Fibroblast of pulmonary artery (primary cell): ENCODE measurements at places on chromosomes 12 and 14.

GRCh38 chr12:26122061-26122680 is 2.7 kb downstream of the BHLHE41 start:
- peak; percentile 33 for DNase-seq

DNA sequence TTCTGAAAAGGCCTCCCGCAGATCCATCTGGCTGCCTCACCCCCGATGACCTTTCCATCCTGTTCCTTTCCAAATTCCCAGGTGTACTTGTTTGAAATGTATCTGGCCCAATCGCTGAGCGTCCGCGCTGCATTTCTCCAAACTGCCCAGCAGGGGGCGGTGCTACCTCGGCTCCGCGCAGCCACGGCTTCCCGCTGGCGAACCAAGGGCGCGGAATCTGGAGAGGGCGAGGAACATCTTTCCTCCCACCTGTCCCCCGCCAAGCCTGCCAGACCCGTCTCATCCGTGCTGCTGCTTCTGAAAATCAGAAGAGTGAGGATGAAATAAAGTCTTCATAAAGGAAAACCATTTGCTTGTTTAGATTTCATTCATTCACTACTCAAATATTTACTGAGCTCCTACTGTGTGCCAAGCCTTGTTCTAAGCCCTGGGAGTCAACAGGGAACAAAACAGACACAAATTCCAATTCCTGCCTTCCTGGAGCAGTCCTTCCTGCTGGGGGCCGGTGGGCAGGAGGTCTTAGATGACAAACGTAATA is 16.8 kb upstream of the MYL2 start:
- peak; percentile 53 for DNase-seq

- DNase-seq: no peak
These were observed 22.7 kb upstream of the DHRS2 start for GRCh38 chr14:23613242-23614070.

DNA sequence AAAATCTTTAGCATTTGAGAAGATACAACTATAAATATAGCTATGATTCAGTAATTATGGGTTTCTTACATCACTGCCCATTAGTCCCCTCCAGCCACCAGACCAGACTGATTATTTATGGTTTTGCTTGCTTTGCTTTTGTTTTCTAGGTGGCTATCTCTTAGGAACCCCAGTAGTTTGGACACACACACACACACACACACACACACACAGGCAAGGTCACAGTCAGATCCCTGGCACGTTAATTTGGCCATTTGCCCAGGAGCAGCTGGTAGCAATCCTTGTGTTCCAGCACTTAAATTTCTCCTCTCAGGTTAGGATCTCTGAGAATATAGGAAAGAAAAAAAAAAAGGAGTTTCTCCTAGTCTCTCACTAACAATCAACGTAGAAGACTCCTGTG is 90.2 kb upstream of the RESF1 start:
- DNase-seq: peak; percentile 87

DNA sequence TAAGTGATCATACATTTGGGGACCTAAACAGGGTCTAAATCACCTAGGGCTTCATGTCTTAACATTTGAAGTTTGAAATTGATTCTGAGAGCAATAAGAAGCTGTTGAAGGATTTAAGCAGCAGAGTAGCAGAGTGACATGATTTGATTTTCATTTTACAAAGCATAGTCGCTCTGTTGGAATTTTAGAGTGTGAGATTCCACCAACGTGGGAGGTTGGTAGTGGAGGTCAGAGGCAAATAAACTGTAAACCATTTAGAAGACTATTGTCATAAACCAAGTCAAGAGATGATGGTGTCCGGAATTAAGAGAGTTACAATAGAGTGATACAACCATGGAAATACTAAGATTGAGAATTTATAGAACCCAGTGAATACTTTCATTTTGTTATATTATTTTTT is 52.7 kb upstream of the ZDHHC17 start:
- DNase-seq: no peak

DNA sequence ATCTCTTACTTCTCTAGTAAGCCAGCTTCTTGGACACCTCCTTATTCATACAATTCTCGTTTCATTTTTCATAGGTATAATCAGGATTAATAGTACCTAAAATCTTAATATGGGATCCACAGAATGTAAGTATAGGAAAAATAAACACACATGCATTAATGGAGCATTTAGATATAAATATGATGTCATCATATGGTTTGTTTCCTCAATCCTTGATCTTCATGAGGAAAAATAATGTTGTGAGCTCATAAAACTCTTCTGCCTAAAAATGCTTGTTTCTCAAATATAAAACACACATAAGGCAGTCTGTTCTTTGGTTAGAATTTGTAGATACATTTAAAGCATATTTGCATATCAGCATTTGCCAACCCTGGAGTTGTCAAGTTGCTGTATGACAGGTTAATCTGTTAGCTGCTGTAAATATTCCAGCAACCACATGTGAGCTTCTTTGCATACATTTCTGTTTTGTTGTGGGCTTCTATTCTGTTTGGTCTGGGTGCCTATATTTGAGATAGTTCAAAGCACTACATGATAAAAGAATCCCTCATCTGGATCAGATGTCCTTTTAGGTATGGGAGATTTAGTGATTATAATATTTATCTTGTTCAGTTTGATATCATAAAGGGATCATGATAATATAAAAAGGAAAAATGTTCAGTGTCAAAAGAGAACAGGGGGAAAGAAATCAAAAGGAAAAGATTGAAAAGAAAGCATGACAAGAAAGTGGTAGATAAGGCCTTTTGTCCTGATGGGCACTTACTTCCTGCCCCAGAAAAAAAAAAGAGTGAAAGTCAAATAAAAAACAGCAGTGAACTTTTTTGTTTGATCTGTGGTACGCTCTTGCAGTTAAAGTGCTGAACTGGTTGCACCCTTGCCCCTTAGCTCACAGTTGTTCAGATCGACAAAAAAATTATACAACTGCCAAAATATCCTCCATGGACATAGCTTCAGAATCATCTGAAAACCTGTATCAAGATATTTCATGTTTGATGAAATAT is 68.6 kb downstream of the ACSS3 start:
- no peak for DNase-seq

DNA sequence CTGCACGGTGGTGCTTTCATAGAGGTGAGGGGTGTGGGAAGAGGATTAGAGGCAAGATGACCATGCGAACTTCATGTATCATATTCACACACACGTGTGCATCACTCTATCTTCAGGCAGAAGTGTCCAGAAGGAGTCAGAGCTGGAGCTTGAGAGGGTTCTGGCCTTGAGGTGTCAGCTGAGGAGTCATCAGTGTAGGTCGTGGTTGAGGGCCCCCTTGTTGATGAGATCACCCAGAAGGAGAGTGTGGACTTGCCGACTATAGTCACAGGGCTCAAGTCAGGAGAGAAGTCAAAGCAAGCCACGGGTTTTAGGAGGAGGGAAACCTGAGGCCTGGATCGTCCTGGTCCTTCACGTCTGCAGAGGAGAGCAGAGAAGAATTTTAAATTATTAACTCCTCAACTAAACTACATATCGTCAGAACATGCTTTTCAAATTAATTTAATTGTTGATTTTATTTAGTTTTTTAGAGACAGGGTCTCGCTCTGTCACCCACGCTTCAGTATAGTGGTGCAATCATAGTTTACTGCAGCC is 25.4 kb downstream of the EML1 start:
- DNase-seq: no peak

DNA sequence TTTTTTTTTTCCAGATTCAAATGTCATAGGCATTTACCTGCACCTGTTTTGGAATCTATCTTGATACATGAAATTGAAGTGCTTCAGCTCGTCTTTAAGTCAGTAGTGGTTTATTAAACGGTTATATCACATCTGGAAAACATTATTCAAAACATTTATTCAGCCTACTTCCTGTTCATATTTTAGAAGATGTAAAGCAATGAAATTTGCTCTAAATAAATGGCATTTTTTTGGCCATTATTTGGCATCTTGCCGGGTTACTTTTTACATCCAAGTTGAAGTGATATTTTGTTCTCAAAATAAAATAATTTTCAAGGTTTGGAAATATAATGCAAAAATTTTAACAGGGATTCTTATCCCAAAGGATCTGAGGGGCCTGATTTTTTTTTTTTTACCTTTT is 103.1 kb downstream of the EML1 start:
- no peak for DNase-seq

- DNase-seq: peak; percentile 1
These were observed 185.1 kb downstream of the ATXN7L3B start for GRCh38 chr12:74722709-74723108.

- peak; percentile 11 for DNase-seq
These were observed 16.0 kb downstream of the FIGNL2 start for GRCh38 chr12:51832354-51833107.

DNA sequence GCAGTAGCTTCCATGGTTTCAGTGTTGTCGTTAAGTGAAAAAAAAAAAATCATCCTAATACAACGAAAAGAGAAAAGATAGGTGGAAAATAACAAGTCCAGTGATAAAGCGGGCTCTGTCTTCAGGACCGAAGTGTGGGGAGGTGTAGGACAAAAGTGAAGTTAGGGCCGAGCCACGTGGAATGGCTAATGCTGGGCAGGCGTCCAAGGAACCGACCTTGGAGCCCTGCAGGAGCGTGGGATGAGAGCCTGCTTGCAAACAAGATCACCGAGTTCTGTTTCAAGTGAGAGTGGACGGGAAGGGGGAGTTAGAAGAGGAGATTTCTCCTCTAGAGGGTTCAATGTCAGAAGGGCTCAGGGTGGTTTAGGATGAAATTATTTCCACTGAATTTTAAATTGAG is 22.2 kb downstream of the A2ML1 start:
- DNase-seq: peak; percentile 55

DNA sequence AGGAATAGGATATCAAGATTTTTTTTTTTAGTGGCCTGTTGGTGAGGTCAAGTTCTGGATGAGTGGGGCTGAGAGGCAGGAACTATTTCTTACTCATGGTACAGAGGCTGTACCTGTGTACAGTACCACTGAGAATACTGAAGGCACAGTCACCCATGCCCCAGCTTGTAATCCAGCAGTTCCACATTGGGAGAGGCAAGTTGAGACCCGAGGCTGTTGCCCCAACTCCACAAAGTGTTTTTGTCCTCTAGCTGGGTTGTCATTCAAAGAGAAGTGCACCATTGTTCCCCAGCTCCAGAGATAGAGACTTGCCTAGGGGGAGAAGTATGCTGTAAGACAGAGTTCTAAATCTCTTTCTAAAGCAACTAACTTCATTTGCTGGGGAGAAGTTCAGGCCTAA is 38.7 kb downstream of the ARID2 start:
- no peak for DNase-seq

- no peak for DNase-seq
These were observed 36.8 kb upstream of the GPR68 start for GRCh38 chr14:91281346-91281745.

- DNase-seq: peak; percentile 66
These were observed 44.9 kb upstream of the STRAP start for GRCh38 chr12:15837141-15837790.

DNA sequence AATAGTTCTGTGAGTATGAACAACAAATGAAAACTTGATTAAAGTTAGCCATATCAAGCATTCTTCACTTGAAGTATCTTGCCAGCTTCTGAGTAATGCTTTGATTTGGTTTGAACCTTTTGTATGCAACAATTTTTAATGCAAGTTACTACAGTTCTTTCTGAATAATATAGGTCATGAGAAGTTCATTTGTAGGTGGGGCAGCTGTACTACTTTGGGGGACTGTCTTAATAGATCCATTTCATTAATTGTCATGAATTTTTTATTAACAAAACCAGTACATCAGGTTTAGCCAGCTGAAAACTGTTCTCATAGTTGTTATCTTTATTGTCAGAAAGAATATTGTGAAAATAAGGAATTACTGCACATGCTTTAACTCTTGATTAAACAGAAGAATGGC is 142.7 kb downstream of the FOXA1 start:
- DNase-seq: no peak

GRCh38 chr12:15700595-15700994 is 88.6 kb downstream of the EPS8 start:
- peak; percentile 94 for DNase-seq

DNA sequence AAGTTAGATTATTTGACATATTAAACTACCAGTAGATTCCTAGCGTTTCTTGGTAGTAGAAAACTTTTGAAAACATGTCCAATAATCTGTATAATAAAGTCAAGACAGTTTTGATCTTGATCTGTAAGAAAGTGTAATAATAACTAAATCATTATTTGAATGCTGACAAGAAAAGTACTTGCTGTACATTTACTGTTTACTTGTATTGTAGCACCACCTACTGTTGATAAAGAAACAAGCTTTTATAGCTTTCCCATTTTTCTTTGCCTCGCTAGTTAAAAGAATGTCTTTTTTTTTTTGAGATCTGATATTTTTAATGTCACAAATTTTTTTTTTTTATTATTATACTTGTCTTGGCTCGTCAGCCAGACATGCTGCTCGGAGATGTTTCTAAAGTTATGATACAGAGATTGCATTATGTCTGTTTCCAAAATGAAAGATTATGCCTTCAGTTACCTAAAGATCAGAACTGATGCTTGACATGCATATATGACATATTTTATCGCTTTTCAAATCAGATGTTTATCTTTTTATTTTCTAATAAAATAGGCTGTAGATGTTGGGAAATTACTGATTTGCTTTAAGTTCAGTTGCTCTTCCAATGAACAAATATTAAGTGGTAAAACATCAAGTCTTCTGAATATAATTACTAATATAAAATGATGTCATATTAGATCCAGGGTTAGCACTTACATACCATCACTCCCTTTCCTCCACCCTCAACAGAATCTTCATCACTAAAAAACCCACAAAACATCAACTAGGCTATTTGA is 140.5 kb downstream of the AKAP6 start:
- peak; percentile 78 for DNase-seq

- DNase-seq: peak; percentile 95
These were observed 29.4 kb upstream of the STAC3 start for GRCh38 chr12:57280211-57281062.

GRCh38 chr12:124774462-124775167 is 89.0 kb downstream of the SCARB1 start:
- DNase-seq: peak; percentile 96

DNA sequence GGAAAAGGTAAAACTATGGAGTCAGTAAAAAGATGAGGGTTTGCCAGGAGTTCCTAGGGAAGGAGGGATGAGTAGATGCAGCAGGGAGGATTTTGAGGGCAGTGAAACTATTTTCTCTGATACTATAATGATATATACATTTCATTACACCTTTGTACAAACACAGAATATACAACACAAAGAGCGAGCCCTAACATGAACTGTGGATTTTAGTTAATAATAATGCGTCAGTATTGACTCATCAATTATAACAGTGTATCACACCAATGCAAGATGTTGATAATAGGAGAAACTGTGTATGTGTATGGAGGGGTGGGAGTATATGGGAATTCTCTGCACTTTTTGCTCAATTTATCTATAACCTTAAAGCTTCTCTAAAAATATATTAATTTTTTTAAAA is 404.3 kb upstream of the NOVA1 start:
- no peak for DNase-seq
